ENCODE measurements at places on chromosomes 2 and 18. TPM values are rescaled to one million over a fixed set of nuclear protein-coding genes. Genes with fewer than 3 reads are reported as not detected.

The METTL21A gene
- polyA plus RNA-seq: 8.9 TPM

The C2orf78 gene
- polyA plus RNA-seq: not detected

The LIMS2 gene
- 2.2 TPM for polyA plus RNA-seq

The DSG3 gene
- polyA plus RNA-seq: 0.67 TPM

The ARHGAP25 gene
- polyA plus RNA-seq: 7.6 TPM

The CD8B2 gene
- not detected for polyA plus RNA-seq

The SPR gene
- 40.6 TPM for polyA plus RNA-seq

- DNase-seq: no peak
Measured at GRCh38 chr2:149814049-149814448, 226.5 kb upstream of the MMADHC start.

- DNase-seq: no peak
Measured at GRCh38 chr2:179856205-179856604, 5.2 kb downstream of the ZNF385B start.

DNA sequence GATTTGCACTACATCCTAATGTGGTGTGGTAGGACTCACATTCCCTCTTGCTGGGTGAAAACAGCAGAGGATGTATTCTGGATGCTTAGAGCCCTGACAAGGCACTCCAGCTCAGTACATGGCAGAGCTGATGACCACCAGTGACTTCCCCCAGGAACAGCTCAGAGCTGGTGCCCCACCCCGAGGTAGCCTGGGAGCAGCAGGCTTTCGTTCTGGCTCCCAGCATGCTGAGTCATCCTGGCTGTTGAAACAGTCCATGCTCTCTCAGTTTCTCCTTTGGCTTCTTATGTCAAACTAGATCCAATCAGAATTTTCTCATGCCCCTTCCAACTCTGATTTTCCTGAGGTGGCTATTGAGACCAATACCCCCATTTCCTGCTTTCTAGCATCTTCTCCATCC, 438.2 kb downstream of the NBAS start:
- no peak for DNase-seq

DNA sequence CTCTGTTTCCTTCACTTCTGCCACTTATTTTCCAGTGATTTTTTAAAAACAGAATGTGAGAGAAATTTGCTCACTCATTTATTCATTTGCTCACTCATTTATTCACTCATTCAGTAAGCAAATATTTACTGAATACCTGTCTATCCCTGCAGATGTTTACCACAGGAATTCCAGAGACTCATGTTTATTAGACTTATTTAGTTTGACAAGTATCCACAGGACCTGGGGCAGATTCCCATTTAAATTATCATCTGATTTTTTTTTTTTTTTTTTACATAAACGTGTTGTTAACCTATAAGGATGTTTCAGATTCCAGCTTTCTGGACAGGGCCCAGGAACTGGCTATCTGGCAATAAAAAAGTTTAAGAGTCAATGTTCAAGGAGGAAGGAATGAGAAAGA, 175.1 kb upstream of the ERBB4 start:
- no peak for DNase-seq

DNA sequence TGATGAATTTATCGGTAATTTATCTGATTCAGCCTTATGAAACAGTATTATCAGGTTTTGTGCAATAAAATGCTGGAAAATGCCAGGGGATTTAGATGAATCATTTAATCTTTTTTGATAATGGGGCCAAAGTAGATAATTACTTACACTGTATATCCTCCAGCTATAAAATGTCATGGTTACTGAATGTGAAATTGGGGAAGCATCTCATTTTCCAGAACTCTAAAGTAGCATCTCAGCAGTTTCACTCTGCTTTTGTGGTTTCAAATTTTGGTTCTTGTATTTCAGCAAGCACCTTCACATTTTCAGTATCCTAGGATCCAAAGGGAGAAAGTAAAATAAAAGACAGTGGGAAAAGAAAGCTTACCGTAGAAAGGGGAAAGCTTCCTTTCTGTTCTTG, 12.8 kb downstream of the ANKRD62 start:
- DNase-seq: no peak

GRCh38 chr2:205903549-205904129, 182.3 kb downstream of the INO80D start:
- peak; percentile 77 for DNase-seq

- no peak for DNase-seq
Measured at GRCh38 chr2:12493031-12493513, 223.7 kb upstream of the TRIB2 start.

DNA sequence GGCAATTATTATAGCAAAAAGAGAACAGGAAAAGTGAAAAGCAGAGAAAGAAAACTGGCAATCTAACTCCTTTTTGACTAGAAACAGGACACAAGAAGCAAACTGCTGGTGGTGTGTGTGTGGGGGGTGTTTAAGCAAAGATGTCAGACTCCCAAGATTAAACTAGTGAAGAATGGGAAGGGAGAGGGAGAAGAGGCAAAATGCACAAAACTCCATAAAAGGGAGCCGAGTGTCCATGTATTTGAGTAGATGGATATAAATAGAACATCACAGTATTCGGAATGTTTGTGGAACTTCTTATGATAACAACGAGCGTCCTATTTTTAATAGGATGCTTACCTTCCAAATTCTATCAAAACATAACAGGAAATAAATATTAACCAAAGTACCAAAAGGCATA, 179.8 kb upstream of the TRIB2 start:
- no peak for DNase-seq

DNA sequence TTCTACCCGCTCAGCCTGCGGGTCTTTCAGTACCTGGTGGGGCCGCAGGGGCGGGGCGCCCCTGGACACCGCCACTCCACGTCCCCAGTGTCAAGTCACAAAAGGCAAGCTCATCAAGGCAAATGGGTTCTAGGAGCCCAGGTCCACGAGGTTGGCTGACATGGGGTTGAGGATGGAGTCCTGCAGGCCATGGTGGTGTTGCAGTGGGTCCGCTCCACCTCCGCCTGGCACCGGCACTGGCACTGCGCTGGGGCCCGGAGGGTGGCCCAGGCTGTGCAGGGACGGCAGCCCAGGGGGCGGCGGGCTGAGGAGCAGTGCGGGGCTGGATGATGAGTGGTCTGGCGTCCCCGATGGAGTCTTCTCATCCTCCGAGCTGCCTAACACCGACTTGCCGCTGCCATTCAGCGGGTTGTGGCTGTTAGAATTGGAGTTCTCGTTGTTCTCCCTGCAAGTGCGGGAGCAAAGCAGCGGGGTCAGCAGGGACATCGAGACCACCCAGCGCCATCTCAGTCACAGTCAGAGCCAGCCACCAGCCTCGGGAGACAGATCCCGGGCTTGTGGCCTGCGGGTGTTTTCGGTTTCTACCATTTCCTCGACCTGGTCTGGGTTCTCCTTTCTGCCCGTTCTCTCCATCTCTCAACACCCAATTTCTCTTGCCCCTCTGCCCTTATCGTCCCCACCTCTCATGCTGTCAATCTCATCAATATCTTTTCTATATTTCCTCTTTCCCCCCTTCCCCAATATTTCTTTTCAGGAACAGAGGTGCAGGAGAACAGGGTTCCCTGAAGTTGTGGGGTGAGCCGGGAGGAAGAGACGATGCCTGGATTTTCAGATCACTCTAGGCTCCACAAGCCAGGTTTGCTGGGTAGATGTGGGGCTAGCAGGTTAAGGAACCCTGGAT, 3.0 kb downstream of the SIX2 start:
- no peak for DNase-seq

DNA sequence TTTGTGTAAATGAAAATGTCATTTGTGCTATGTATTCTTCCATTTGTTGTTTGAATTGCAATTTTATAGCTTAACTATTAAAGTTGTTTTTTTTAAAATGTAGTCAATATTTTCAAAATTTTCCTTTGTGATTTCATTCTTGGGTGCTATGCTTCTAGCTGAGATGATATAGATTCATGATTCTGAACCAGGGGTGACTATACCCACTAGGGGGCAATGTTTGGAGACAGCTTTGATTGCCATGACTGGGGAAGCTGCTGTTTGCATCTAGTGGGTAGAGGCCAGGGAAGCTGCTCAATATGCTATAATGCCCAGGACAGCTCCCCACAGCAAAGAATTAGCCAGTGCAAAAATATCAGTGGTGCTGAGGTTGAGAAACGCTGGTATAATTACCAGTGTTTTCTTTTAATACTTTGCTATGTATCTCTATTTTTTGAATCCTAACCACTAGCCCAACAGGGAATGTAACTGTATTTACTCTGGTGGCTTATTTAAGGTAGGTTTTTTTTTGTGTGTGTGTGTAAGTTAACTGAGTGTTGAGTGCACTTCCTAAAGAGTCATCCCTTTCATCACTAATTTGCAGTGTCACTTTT, 99.7 kb downstream of the MEP1B start:
- peak; percentile 77 for DNase-seq

DNA sequence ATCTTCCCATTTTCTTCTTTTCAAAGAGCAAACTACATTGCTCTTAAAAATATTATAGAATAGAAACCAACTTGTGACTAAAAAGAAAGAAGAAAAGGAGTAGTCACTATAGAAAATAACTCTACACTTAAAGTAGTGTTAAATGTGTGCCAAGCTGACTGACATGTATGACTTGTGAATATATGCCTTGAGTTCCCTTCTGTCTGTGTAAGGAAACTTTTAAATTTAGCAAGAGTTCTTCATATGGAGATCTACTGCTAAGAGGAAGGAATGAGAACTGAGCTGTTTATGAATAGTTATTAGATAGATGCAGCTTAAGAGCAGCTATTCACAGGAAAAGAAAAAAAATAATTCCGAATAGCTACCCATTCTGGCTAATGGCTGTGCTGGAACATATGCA, 1221.7 kb upstream of the ZEB2 start:
- DNase-seq: no peak

GRCh38 chr18:51107082-51107481, 77.1 kb downstream of the SMAD4 start:
- DNase-seq: no peak

DNA sequence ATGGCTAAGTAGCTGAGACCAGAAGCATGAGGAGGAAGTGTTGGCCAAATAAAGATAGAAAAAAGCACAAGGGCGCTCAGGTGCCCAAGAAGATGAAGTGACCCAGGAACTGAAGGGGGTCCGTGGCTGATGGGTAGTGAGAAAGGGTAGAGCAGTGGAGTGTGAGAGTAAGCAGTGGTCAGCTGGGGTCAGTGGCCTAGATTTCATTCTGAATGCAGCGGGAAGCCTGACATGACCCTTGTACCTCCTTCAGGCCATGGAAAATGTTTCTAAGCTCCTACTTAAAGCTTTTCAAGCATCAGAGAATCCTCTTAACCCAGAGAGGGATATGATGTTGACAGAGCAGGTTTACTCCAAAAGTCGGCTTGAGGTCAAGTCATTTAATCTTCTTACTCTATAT, 89.0 kb upstream of the UNC80 start:
- no peak for DNase-seq

GRCh38 chr2:120219766-120220165, 3.4 kb downstream of the TMEM185B start:
- no peak for DNase-seq

- no peak for DNase-seq
Measured at GRCh38 chr2:3770724-3771415, 67.5 kb downstream of the DCDC2C start.

GRCh38 chr2:95057535-95058370, 32.2 kb downstream of the MAL start:
- DNase-seq: no peak

DNA sequence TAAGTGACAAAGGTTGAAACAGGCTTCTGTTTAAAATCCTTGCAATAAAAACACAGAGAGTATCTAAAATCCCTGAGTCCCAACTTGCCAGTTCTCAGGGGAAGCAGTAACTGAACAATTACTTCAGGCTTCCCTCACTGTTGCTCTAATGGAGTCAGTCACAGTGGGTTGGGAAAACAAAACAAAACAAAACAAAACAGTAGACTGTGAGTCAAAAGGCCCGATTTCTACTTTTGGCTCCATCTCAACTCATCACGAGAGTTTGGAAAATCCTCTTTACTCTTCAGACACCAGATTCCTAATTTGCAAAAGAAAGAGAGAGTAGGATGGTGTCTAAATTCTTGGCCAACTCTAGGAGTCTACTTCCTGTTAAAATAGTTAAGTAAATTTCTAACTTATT, 1.1 kb downstream of the FSHR start:
- no peak for DNase-seq

DNA sequence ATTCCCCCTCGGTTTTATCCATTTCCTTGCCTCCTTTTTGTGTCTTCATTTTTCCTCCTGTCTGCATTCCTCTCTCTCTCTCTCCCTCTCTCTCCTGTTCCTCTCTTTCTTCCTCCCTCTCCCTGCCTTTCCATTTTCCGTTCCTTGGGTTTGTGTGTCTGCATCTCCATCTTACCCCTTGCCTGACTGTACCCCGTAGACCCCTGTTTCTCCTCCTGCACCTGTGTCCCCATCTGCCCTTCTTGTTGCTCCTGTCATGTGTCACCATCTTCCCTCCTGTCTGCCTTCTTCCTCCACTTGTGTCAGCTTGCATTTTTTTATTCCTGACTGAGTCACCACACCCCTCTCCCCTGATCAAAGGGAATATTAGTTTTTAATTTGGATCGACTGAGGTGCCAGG, 1.8 kb downstream of the CDK5R2 start:
- no peak for DNase-seq

DNA sequence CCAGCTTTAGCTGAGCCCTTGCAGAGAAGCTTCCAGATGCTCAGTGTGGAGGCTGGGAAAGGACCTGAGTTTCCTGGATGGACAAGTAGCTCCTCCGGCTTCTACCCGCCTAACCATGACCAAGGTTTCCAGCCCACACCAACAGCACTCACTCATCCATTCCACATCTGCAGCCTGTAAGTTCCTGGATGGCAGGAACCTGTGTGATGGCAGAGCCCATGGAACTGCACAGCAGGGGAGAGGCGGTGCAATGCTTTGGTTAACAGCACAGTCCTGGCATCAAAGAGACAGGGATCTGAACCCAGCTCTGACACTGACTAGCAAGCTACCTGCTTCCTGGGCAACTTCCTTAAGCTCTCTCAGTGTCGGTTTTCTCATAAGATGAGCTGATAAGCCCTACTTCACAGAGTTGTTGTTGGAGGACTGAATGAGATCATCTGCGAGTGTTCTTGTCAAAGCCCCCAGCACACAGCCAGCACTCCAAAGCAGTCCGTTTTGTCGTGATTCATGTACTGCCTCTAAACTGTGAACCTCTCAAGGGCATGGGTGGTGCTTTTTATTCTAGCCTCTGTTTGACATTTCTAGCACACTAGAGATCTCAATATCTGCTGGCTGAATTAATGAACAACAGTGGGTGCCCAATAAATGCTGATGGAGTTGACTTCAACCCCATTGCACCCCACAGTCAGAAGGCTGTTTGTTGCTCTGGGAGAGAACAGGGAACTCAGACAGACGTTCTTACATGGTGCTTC, 41.6 kb upstream of the OTOF start:
- DNase-seq: no peak

GRCh38 chr2:28980368-28981015, 606 bp upstream of the TOGARAM2 start:
- no peak for DNase-seq

DNA sequence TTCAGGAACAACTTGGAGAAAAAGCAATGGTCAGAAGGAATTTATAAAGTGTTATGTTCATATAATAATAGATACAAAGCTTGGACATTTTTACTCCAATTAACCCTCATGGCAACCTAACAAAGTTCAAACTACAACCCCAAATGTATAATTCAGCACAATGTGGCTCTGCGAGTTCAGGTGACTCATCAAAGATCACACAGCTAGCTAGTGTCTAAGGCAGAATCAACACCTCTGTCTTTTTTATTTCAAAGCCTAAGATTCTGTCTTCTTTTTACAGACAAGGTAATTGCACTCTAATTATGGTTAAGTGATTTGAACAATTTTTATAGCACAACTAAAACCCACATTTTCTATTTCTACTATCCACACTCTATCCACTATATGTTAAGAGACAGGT, 90.5 kb downstream of the CHST9 start:
- DNase-seq: no peak

- peak; percentile 62 for DNase-seq
Measured at GRCh38 chr2:196160101-196160500, 11.3 kb downstream of the STK17B start.
